ENCODE measurements at places on chromosomes 3 and 15.

GRCh38 chr15:27412415-27412814 lies 441.4 kb downstream of the GABRG3 start:
- DNase-seq, result no peak

- no peak for DNase-seq
Observed at GRCh38 chr3:157475921-157476414, 27.2 kb downstream of the VEPH1 start.

- DNase-seq, result no peak
Observed at GRCh38 chr3:18351069-18351628, 74.0 kb downstream of the SATB1 start.

- DNase-seq, result no peak
Observed at GRCh38 chr15:80123034-80123433, 29.8 kb upstream of the FAH start.

GRCh38 chr3:82824491-82824890 lies 1063.0 kb upstream of the GBE1 start:
- no peak for DNase-seq

DNA sequence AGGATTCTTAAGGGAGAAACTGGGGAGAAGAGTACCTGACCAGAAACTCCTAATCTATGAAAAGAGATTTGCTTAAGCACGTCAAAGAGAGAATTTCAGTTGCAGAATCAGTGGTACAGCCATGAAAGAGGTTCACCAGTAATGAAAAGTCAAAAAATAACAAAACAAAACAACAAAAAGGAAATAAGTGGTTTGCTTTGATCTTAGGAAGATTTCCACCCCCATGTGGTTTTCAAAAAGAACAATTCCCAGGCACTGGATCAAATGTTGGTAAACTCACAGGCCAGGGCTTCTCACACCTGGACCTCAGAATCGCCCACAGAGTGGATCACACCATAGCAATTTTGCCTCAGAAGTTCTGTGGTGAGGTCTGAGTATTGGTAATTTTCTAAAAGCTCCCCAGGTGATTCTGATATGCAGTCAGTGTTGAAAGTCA lies 67.5 kb downstream of the TMEM39A start:
- DNase-seq, result no peak

- no peak for DNase-seq
Observed at GRCh38 chr3:159785273-159785708, 203.3 kb upstream of the IL12A start.

- DNase-seq, result no peak
Observed at GRCh38 chr15:73982222-73982962, 9.7 kb downstream of the STOML1 start.

DNA sequence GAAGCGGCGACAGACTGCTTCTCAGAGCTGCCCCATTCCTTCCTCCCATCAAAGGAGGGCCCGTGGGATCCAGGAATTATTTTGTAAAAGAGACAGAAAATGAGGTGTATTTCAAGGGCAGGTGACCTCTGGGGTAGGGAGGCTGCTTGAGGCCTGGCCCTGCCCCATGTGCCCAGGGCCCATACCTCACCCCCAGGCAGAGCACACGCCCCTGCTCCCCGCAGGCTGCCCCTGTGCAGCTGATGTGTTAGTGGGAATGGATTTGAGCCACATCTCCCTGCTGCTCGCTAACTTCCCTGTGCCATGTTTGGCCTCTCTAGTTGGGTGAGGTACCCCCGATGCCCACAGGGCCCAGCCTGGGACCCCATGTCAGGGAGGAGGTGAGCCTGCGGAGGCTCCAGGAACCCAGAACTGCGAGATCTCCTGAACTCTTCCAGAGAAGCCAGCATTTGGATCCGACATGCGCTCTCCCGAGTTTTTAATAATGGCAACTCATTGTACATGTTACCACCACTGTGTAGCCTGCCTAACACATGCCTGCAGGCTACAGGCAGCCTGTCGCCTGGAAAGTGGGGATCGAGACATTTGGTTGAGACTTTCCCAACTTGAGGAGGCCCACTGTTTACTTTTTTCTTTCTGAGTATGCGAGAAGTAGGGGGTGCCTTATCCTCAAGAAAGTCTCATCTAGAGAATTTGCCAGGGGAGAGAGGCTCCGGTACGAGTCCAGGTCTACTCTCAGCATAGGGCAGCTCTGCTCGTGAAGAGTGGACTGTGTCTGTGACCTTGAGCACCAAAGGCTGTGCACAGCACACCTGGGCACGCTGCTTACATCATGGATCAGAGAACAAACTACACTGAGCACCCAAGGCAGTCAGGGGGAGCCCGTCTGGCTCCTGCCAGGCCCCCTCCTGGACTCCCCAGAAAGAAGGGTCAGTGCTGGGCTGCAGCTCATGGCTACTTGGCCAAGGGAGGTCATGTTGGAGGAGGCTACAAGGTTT lies 36.1 kb downstream of the PCSK6 start:
- DNase-seq, result no peak

DNA sequence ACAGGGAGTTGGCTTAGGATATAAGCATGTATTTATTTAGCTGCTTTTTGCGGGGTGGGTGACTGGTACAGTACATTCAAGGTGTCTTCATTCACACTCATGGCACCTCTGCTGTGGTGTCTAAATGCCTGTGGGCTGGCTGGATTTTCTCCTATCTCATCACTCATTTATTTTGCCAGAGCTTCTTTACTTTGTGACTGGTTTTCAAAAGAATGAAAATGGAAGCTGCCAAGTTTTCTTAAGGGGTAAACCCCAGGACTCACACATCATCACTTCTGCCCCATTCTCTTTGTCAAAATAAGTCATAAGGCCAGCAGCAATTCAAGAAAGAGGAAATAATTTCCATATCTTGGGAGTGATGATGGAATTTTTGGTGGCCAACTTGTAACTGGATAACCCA lies 493.4 kb upstream of the ALCAM start:
- DNase-seq, result no peak

DNA sequence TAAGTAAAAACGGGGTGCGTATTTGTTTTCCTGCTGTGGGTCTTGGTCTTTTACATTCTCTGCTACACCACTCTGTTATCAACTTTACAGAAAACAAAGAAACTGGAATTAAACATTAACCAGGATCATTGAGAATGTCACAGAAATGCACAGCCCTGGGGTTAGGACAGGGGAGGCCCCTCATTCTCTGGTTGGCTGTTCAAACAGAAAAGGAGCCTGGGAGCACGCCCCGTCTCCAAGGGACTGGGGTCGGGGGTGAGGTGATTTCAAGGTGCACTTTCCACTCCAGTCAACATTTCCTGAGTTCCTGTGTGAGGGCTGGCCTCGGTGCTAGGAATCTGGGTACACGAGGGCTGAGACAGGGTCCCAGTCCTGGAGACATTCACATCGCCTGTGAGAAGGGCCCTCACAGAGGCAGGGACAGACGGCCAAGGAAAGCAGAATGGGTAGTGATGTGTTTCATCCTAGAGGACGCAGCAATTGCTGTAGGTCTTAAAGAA lies 30.3 kb downstream of the CPN2 start:
- no peak for DNase-seq

DNA sequence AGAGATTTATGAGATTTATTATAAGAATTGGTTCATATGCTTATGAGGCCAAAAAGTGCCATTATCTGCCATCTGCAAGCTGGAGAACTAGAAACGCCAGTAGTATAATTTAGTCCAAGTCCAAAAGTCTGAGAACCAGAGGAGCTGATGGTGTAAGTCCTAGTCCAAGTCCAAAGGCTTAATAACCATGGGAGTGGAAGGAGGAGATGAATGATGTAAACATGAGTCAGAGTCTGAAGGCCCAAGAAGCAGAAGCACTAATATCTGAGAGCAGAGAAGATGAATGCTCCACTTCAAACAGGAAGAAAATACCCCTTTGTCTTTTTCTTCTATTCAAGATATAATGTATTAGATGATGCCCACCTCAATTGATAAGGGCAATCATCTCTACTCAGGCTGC lies 185.7 kb downstream of the CGGBP1 start:
- no peak for DNase-seq

All from stimulated activated CD8-positive, alpha-beta memory T cell treated with anti-CD3 and anti-CD28 coated beads, Interleukin-12 subunit alpha, Interleukin-12 subunit beta, amount 100 ng/mL, for 4 hours (primary cell).